ENCODE measurements at places on chromosomes 12 and 14.

GRCh38 chr12:98406378-98406777 is 109.0 kb upstream of the TMPO start:
- no peak for DNase-seq

DNA sequence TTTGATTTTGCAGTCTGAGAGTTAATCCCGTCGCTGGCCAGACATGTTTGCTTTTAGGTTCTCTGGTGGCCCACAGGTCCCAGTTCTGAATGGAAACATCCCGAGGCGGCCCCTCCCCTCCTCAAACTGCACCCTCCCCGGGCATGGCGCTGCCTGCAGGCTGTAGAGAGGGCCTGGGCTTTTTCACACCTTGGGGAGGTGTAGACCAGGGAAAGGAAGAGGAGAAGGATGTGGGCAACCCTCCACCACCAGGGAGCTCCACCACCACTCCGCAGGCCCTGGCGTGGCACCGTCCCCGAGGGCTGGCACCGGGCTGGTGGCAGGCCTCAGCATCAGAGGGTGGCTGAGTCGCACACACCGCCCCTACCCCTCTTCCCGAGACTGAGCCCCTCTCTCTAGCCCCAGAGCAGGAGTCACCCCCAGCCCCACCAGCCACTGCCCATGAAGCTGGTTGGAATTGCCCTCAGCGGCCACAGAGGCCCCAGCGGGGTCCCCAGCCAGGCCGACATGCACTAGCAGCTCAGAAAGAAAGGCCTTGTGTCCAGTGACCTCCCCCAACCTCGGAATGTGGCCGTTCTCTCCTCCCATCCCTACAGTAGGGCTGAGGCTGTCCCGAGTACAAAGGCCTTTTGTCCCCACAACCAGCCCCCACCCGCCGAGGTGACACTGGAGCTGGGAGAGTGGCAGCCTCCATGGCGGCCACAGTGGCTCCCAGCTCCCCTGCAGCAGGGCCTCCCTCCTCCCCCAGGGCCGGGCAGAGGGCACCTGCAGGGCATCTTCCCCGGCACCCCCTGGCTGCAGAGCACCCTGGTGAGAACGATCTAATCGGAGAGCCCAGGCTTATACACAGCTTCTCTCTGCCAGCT is 23.5 kb upstream of the INF2 start:
- DNase-seq, result no peak

GRCh38 chr14:35112641-35113040 is 9.1 kb downstream of the PPP2R3C start:
- DNase-seq, result no peak

GRCh38 chr12:49789992-49790391 is 38.2 kb downstream of the NCKAP5L start:
- DNase-seq, result no peak

DNA sequence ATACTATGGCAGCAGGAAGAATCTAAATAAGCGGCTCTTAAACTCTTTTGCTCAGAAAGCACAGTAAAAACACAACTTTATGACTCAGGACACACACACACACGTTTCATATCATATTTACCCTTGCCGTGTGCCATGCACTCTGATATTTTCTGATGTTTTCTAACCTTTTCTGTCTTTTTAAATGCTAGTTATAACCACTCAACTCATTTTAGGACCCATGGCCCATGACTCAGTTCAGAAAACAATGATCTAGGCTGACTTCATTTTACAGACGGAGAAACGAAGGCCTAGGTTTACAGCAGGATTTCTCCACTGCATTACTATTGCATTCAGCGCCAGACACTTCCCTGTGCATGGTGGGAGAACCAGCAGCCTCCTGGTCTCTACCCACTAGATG is 9.1 kb downstream of the VWF start:
- DNase-seq, result no peak

DNA sequence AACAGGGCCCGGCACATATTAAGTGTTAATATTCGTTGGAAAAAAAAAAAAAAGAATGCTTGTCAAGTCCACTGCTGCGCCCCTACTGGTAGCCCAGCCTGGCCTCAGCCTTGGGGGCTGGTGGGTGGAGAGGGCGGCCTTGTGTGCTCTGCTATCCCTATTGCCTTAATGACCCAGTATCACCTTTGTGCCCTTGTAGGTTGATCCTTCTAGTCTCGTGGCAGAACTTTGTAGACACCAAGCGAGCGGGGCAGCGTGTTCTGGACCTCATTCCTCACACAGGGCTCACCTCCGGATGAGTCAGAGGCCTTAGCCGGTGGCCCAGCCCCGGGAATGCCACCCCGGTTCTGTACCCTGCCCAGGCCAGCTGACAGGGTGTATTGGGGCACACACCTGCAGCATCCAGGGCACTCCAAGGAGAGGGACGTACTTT is 1.8 kb upstream of the RCOR1 start:
- DNase-seq, result no peak

- no peak for DNase-seq
These were observed 293.2 kb upstream of the CRY1 start for GRCh38 chr12:107386569-107386968.

- DNase-seq, result no peak
These were observed 33.4 kb downstream of the FNTB start for GRCh38 chr14:65019944-65020566.

DNA sequence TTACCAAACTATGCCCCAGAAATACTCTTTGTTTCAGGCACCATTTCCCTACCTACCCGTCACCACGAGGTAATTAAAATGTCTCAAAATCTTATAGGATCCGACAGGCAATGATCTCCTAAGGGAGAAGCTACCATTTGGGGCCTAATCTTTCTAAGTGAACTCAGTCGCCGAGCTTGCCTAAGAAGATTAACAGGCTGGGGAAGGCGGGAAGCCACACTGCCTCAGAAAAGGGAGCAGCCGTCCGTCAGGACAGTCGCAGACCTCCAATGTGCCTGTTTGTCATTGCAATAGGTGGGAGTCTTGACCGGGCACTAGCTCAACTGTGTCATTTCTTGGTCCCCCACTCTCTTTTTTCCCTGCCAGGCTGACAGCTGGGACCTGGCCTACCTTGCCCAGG is 4.6 kb downstream of the TTC7B start:
- DNase-seq, result no peak

GRCh38 chr12:89622115-89622514 is 86.5 kb downstream of the ATP2B1 start:
- no peak for DNase-seq

DNA sequence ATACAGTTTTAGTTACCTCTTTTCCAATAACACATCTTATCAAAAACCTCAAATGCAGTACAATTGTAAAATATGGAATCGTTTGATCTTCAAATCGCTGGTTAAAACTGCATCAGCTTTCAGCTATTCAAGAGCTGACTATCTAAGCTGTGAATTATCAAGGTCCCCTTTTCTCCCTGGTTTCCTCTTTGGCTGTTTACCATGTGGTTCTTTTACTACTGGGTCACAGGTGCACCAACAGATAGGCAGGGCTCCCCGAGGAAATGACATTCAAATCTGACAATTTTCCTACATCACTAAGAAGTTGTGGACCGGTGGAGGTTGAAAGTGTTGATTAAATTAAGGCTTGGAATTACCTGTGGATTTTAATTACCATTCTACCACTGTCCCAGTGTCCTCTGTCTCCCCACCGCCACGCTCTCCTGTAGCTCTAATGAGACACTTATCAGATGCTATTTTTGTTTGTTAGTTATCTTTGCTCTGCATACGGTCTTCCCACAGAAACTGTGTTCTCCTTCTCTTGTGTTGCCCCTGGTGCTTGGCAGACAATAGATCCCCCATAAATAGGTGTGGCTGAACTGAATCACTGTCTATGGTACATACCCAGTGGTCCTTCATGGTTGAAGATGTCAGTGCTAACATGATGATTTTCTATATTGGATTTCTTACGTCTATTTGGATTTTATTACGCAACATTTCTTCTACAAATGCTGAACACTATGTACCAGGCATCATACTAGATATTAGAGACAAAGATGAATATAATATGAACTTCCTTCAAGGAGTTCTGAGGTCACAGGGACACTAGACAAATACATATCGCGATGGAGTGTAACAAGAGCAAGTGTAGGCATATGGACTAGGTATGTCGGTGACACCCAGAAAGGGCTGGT is 20.9 kb upstream of the PLXNC1 start:
- no peak for DNase-seq

GRCh38 chr12:76422543-76423438 is 74.6 kb upstream of the BBS10 start:
- DNase-seq, result no peak

GRCh38 chr12:9662488-9662887 is 7.0 kb upstream of the CLEC2D start:
- DNase-seq, result no peak

GRCh38 chr14:101109981-101110728 is 206.6 kb upstream of the RTL1 start:
- no peak for DNase-seq

Data from stimulated activated CD4-positive, alpha-beta T cell treated with anti-CD3 and anti-CD28 coated beads, Interleukin-1b, Interleukin-23, amount 100 ng/mL, for 48 hours (primary cell).